ENCODE measurements at places on chromosomes 6 and 20.

- no peak for DNase-seq
Observed at GRCh38 chr6:144395014-144395413, 109.9 kb downstream of the UTRN start.

DNA sequence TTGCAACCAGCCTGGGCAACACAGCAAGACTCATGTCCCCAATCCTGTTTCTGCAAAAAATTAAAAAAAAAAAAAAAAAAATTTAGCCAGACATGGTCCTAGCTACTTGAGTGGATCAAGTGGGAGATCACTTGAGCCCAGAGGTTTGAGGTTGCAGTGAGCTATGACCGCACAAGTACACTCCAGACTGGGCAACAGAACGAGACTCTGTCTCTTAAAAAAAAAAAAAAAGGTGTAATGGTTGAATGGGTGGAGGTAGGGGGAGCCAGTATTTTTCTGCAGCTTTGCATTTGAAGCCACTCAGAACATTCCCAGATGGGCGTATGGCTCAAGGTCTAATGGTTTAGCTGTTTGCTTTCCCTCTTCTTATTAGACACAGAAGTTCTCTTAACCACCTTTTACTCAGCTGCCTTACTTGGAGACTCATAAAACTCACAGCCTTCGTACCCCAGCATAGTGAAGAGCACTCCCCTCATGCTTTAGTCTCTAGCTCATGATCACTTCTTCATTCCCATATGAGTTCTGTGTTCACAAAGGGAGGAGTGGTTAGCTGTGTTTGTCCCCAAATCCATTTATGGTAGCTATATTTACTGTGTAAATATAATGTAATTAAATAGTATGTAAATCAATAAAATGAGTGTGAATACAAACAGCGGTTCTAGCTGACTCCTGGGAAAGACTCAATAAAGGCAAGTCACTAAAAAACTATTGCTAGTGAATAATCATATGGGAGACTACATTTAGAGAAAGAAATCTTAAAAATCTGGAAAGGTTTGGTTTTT lies 9.0 kb downstream of the FKBP1A start:
- no peak for DNase-seq

DNA sequence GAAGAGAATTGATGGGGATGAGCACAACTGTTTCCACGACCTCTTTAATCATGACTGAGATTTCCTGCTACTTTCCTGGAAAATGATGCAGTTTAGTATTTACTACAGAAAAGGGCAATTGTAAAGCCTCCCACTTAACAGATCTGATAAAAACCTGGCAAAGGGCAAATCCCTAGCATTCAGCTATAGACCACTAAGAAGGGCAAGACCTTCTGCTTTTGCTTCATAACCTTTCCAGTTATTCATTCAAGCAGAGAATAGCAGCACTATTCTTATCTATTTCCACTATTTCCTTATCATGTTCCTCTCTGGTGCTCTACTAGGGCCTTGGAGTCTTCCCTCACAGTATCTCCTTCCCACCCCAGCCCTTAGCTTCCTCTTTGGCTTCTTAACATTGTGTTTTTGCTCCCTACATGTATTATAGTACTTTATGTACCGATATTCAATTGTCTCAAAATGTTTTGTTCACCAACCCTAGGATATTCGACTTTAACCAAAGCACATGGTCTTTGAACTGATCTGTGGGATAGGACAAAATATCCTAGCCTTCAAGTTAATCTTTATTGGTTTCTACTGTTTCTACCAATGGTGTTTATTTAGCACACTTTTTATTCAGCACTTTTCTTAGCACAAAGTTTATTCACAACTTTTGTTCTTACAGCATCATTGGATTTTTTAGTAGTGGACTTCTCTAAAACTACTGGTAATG lies 32.7 kb upstream of the MANEA start:
- DNase-seq = no peak

DNA sequence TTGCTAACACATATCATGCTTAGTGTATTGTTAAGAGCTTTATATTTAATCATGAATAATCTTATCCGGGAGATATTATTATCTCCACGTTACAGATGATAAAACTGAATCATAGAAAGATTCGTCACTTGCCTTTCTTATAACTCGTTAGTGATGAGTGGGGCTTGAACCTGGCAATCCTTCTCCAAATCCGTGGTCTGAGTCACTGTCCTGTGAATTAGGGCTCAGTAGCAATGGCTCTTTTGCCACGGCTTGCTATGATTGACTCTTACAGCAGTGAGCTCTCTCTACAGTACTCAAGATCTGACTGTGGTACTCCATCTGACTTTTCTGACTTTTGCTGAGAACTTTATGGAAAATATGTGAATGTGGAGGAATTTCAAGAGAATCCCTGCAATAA lies 246.9 kb downstream of the PACRG start:
- DNase-seq = no peak

- DNase-seq = no peak
Observed at GRCh38 chr6:100622907-100623692, 158.4 kb upstream of the SIM1 start.

DNA sequence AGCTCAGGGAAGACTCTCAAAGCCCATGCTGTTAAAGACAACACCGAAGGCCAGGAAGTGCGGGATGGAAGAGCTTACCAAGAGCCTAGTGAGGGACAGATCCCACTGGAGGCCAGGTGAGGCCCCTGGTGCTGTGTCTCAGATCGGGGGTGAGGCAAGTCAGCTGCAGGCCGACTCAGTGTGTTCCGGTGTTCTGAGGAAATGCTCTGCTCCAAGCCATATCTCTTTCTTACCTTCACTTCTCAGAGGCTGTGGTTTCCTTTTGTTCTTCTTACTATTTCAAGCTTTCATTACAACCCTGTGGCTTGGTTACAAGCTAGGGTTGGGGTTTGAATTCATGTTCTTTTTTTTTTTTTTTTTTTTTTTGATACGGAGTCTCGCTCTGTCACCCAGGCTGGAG lies 114.3 kb upstream of the ZFP64 start:
- no peak for DNase-seq

DNA sequence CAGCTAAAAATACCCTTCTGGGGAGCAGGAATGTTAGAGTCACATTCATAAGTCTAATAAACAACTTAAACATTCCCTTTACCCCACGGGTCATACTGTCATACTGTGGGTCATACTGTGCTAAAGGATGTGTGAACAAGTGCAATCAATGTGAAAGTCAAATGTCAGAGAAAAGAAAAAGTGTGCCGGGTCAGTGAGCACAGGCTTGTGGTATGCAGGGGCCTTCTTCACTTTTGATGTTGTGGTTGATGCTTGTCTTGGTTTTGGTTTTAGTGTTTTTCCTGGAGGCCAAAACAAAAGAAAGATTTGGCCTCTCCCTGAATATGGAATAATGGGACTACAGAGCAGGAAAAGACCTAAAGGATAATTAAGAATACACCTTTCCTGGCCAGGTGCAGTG lies 267.9 kb upstream of the PLN start:
- DNase-seq = no peak

GRCh38 chr20:49832632-49833327 lies 20.2 kb downstream of the SLC9A8 start:
- DNase-seq = no peak

DNA sequence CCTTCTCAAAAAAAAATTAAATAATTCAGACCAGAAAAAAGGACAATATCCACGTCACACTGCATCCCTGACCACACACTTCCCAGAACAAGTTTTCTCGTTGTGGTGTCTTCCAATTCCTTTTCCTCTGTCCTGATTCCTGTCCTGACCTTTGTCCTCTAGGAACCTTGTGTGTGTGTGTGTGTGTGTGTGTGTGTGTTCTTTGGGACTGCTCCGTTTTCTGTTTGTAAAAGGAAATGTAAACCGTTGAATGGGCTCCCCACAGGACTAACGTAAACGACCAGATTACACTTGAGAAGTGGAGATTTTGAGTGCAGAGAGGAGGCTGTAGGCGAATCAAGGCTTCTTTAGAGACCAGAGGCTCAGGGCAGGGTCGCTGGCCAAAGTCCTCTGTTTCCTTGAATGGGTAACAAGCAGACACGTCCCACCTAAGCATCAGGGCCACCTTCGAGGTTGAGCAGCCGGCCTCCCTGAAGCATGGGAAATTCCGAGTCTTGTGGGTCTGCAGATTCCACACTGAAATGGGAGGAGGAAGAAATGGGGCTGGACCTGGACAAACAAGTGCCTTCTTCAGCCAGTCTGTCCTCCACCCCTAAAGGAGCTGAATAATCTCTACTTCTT lies 7.3 kb downstream of the ZBTB46 start:
- no peak for DNase-seq

- no peak for DNase-seq
Observed at GRCh38 chr6:84779380-84779779, 15.0 kb upstream of the TBX18 start.

- no peak for DNase-seq
Observed at GRCh38 chr20:20692587-20692986, 19.9 kb downstream of the RALGAPA2 start.

GRCh38 chr6:31579119-31579505 lies 3.1 kb downstream of the LTB start:
- no peak for DNase-seq

GRCh38 chr20:59933296-59933848 lies at the start of gene SYCP2:
Gene SYCP2 (minus strand): TSS chr20:59933637. CDS start chr20:59922413, 11,224 bp downstream.
- peak; percentile 87 for DNase-seq

DNA sequence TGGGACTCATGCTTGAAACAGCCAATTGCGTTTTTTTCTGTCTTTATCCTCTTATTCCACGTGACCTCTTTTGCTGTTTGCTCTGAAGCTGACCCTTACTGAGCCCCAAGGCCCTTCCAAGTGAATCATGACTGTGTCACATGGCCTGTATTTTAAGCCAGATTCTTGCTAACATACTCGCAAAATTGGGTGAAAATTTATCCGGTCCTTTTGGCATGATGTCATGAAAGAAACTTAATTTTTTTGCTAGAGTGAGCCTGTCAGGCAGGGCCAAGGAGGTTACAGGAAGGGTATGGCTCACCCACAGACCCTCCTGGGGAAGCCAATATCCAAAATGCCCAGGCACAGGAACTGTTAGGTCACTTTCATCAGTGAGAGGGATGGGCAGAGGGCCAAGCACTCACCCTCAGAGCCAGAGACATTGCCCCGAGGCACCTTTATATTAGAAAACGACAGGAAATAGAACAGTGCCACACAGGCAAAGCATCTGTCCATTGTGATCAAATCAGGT lies 296.7 kb downstream of the CDH26 start:
- no peak for DNase-seq

- no peak for DNase-seq
Observed at GRCh38 chr6:49453221-49453620, 9.8 kb downstream of the MMUT start.

- no peak for DNase-seq
Observed at GRCh38 chr6:128914051-128914450, 31.1 kb downstream of the LAMA2 start.

- peak; percentile 84 for DNase-seq
Observed at GRCh38 chr6:151323791-151324487, 67.4 kb downstream of the ZBTB2 start.

DNA sequence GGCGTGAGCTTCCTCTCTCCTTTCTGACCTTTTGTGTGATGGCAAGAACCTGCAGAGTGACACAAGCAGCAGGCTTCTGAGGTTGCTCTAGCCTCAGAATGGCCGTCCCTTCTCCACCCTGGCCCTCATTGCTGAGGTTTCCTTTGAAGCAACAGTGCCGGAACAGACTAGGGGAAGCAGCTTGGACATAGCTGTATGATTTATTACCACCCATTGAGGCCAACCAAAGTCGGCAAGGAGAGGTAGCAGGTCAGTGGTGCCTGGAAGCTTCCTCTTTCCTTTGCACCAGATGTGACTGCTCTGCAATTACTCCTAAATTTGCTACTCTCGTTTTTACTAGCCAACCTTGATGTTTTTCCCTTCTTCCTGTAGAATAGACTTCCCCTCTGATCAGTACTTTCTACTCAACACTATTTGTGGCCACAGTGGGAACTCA lies 31.4 kb downstream of the PTPN1 start:
- peak; percentile 19 for DNase-seq

DNA sequence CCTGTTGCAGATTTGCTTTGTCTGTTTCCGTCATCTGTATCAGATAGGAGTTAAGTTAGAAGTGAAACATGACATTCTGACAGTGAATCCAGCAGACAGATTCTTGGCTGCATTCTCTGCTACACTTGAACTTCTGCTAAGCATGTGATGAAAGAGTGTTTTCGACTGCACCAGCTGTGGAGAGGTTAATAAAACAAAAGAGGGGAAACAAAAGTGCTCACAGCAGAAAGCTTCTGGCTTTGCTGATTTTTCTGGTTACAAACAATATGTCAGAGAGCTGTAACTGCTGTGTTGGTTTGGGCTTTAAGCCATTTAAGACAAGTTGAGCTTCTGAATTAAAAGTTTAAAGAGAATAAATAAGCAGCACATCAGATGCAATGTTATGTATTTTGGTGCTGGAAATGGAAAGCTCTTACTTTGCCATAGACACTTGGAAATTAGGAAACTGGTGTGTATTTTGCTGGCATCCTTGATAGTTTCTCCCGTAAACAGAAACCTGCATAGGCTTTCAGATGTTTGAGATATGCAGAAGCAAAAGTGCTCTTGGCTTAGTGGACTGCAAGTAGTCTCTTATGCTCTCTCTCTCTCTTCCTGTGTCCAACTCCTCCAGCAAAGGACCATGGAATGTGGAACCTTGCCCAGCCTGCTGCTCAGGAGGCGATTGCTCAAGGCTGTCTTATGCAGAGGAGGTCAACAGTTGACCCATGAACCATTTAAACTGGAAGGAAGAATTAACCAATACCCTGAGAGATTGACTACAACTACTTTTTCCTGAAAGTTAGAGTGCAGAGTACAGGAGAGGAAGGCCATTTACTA lies 104.9 kb downstream of the RPS12 start:
- DNase-seq = peak; percentile 47

Measured in Calu3 (cell line).